ENCODE measurements at places on chromosomes 3 and 15.

GRCh38 chr3:189577050-189577951, 53.9 kb upstream of the TP63 start:
- DNase-seq = no peak

DNA sequence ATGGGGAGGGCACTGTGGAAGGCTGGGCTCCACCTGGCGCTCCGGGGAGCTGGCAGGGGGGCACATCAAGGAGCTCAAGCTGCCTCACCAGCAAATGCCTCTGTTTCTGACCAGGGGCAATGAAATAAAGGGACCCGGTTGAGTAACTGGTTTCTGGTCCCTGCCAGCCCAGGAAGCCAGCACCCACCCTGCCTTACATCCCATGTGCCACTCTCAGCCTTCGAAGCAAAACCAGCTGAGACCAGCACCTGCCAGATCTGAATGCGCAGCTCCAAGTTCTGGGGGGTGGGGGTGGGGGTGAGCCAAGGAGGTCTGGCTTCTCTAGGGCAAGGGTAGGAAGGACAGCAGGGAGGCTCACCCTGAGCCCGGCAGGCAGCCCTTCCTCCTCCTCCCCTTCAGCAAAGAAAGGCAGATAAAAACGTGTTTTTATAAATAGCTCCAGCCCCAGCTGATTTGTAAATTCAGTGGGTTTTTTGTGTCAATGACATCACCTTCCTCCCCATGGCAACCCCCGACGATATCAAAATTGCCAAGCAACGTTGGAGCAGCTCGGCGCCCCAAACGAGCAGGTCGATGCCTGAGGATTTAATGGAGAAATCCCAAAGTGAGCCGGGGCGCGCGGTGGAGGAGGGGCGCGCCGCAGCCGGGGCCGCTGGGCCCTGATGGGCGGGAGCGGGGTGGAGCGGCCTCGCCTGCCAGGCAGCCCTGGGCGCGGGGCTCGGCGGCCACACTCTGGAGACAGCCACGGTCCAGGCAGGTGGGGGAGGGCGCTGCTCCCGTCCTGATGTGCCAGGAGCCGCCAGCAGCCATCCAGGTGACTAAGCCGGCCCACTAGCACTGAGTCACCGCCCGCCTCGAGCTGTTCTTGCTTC, at the start of gene PAK6:
TSS of gene PAK6 (plus strand) at position 532 of the 872 bp plus-strand sequence. CDS start 25,723 bp downstream, outside the sequence.
- peak; percentile 25 for DNase-seq

- DNase-seq = no peak
Observed at GRCh38 chr3:41141433-41142167, 57.7 kb upstream of the CTNNB1 start.

- no peak for DNase-seq
Observed at GRCh38 chr3:10309736-10310135, 11.2 kb downstream of the SEC13 start.

- no peak for DNase-seq
Observed at GRCh38 chr3:46489875-46490274, 7.9 kb upstream of the RTP3 start.

DNA sequence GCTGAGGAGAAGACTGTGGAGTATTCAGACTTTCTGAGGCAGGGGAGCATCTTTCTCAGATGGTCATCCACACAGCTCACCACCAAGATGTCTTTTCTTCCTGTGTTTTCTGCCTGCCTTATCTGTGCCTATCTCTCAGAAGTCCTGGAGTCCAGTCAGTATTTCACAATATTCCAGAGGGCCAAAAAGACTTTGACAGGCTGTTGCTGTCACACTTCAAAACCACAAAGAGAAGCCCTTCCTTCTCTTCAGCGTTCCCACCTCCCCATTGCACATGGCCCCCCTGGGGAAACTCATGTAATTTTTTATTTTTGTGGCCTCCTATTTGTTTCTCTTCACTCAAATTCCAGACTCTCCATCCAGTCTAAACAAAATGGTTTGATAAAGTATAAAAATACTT, 585.2 kb downstream of the EPHA3 start:
- no peak for DNase-seq

- no peak for DNase-seq
Observed at GRCh38 chr15:90924375-90924774, 8.0 kb downstream of the HDDC3 start.

DNA sequence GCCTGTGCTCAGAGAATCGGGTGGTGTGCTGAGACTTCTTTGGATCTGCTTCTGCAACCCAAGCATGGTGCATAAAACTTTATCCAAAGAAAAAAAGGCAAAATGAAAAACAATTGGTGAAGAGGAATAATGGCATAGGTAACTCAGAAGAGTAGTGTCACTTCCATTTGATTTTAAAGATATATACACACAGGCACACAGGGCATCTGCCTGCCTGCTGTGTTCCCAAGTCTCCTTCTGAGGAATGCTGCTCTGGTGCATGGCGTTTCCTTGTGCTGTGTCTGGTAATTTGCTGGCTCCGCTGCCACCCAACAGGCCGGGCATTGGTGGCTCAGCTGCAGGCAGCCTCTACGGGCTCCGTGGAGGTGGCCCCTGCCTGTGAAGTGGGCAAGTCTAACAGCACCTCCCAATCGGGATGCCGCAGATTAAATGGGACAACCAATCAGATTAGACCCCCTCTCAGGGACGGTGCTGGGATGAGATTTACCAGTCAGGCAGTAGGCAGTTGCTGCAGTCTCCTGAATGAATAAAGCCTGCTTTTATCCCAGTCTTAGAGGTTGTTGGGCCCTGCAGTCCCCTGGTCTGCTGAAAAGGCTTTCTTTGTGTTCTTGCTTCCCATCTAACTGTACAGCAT, 253.7 kb upstream of the RASGRP1 start:
- DNase-seq = no peak

GRCh38 chr3:4693620-4694019, 200.5 kb downstream of the ITPR1 start:
- DNase-seq = no peak

DNA sequence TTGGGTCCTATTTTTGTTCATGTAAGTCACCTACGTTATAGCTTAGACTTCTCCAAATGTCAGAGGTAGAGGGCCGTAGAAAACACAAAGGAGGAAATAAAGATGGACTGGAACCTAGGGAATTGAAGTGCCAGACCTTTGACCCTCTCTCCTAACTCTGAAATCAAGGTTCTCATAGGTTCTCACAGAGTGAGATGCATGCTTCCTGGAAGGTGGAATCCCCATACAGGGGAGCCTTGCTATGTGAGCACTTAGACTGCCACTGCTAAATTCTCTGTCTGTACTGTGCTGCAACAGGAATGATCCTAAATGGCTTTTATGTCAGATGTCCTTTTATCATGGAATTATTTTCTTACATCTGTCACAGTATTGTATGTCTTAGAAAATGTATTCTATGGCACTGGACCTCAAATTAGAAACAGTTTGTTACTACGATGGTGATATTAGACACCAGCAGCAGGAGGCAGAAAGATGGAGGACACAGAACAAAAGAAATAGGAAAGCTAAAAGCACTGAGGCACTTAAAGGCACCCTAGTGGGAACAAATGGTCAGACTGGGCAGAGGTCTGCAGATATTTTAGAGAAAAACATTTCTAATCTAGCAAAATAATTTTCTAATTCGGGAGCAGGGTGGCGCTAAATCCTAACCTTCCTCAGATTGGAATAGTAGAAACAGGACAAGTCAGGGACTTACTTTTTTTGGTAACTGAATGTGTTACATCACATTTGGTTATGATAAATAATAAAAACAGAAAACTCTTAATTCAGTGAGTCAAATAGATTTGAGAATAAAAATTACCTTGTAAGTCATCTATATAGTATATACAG, 60.2 kb upstream of the CDAN1 start:
- DNase-seq = no peak

GRCh38 chr3:80676866-80677265, 909.1 kb upstream of the ROBO1 start:
- no peak for DNase-seq

GRCh38 chr3:67481126-67481525, 173.3 kb downstream of the SUCLG2 start:
- DNase-seq = no peak

All from NCI-H2107 (cell line).